SJSA1 (cell line): ENCODE measurements at places on chromosomes 6 and 20. TPM values are rescaled to one million over a fixed set of nuclear protein-coding genes. Genes with fewer than 3 reads are reported as not detected.

DNA sequence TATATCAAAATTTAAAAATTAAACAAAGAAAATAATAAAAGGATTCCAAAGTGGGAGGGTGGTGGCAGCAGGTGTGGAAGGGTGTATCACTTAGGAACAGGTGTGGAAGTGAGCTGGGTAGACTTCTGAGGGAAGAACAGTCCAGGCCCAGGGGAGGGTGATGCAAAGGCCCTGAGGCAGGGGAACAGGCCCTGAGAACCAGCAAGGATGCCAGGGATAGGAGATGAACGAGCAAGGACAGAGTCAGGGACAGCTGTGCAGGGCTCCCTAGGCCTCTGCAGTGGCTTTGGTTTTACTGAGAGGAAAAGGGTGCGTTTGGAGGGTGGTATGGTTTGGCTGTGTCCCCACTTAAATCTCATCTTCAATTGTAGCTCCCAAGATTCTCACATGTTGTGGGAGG is 9.4 kb upstream of the RAET1E start:
- no peak for DNase-seq

PNPLA1 gene
- not detected in 2 replicates for total RNA-seq

GPSM3 gene
- 15.3 and 16.2 TPM in 2 replicates for total RNA-seq

DNA sequence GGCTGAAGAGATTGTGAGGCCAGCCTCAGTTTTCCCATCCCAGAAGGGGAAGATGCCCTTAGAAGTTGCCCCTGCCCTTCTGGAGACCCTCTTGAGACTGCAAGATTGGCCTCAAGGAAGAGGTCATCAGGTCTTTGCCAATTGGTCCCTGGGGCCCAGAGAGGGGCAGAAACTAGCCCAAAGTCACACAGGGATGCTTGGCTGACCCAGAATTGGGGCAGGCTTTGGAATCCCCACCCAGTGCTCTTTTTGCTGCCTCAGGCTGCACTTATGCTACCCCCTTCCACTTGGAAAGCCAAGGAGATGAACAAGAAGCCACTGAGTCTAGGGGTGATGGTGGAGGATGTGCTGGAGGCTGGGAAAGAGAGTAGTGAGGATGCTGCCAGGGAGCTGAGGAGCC is 24.9 kb upstream of the FKBP1A start:
- DNase-seq, result no peak

- DNase-seq, result no peak
Measured at GRCh38 chr20:23970049-23970448, 18.5 kb downstream of the GGTLC1 start.

GRCh38 chr6:40338306-40338705 is 248.9 kb downstream of the LRFN2 start:
- DNase-seq, result no peak

ECI2 gene
- total RNA-seq, result 91.6 and 103 TPM in 2 replicates

PTCRA gene
- total RNA-seq, result not detected in 2 replicates

SRSF12 gene
- 0.72 and 2.8 TPM in 2 replicates for total RNA-seq

DEFB118 gene
- total RNA-seq, result not detected in 2 replicates

GRCh38 chr20:5001174-5002076 is at the start of gene SLC23A2:
TSS of gene SLC23A2 (minus strand) at chr20:5001510. CDS start at chr20:4932562, 68,948 bp downstream.
- no peak for DNase-seq

DNA sequence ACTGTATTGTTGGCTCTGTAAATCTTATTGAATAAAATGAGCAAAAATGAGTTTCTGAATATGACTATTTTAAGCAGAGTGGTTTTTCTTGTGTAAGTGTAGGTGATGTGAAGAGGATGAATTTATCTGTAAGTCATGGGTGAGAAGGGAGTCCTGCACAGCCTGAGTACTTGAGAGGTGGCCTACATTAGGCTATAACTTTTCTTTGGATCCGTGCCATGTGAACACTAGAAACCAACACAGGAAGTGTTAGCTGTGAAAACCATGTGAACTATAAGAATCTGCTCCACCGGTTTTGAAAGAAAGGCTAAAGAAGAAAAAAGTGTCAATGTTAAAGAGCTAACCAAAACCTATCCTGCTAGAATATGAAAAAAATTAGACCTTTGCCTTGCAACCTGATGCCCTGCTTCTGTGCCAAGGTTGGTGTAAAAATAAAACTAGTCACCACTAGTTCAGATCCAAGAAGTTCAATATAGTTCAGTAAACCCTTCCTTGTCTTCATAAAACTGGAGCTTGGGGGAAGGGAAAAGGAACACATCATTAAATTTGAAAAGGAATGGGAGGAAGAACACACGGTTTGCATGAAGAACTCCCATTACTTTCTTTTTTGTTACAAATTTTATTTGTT is 21.3 kb downstream of the PLCB1 start:
- no peak for DNase-seq

PTK7 gene
- total RNA-seq, result 60.6 and 87.0 TPM in 2 replicates

BMP6 gene
- 1.4 and 1.7 TPM in 2 replicates for total RNA-seq

- no peak for DNase-seq
Measured at GRCh38 chr6:158219228-158219627, 51.1 kb downstream of the GTF2H5 start.

DNA sequence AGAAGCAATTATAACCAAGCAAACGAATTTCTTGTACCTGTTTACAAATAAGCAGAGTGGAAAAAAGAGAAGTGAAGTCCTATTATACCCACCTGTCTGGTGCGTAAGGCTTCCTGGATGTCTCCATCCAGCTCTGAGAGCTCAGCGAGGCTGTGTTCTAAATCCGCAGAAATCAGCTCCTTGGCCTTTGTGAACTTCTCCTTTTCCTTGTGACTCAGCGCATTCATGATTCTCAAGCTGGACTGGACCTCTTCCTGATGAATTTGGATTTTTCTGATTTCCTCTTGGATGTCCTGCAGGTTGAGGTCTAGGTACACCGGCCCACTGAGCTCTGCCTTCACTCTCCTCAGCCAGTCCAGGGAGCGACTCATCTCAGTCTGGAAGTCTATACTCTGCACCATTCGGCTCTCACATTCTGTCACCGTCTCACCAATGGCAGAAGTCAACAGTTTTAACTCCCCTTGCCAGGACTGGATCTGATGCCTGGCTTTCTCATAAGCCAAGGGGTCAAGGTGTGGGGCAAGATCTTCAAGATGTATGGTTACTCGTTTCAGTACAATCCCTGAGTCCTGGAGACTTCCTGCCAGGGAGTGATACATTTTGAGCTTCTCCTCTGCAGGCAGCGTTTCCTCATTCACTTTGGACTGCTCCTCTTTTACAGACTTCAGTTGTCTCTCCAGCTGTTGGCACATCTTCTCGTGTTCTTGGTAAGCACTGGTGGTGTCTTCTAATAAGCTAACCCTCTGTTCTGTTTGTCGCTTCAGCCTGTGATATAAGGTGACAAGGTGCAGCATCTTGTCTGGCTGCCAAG is 307.3 kb downstream of the SYNE1 start:
- no peak for DNase-seq

LY86 gene
- not detected in 2 replicates for total RNA-seq

DNA sequence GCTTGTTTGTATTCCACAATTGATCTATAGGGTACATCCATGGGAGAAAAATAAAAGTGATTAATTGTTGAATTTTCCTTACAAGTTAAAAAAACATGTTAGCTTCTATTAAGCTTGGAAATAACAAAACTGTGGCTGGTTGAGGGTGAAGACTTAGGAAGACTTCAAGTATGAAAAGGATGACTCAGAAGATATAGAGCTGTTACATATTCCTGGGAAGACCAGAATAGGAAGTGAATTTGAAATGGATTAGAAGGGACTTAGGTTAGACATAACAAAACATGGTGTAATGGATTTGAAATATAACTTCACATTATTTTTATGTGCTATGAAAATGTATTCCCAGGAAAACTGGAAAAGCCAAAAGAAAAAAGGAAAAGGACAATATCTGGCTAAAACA is 732.2 kb downstream of the HDGFL1 start:
- DNase-seq, result no peak

CTAGE9 gene
- 0.26 TPM in 1 of 2 replicates, not detected in the other for total RNA-seq

- DNase-seq, result no peak
Measured at GRCh38 chr6:20976391-20976918, 442.2 kb downstream of the CDKAL1 start.

- DNase-seq, result no peak
Measured at GRCh38 chr6:48101290-48101689, 9.7 kb downstream of the PTCHD4 start.

- DNase-seq, result no peak
Measured at GRCh38 chr20:39253051-39253755, 291.1 kb downstream of the DHX35 start.

PAK5 gene
- not detected in 2 replicates for total RNA-seq

DNA sequence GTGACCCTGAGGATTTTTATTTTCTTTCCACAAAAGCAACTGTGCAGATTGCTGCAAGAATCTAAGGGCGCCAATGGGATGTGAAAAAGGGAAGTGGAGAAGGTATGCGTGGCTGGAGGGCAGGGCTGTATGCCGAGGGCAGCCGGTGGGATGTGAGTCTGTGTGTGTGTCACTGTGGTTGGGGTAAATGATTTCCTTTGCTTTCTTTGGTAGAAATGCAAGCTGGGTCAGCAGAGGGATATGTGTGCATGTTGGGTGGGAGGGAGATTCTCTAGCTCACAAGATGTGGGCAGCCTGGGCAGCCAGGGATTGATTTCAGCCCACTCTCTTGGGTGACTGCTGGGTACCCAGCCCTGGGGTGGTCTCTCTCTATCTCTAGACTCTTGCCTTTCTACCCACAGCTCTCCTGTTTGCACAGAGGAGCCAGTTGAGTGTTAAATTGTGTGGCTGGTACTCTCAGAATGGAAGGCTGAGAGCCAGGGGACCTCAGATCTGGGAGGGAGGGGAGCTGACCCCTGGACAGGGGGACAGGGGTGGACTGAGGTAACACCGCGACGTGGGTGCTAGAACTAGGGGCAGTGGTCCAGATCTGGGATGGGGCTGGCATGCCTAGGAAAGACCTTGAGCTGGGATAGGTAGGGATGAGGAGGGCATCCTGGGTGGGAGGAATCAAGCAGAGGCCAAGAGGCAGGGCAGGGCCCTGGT is 136.8 kb upstream of the RNF24 start:
- no peak for DNase-seq

- DNase-seq, result no peak
Measured at GRCh38 chr6:33213166-33213988, 5.1 kb downstream of the RING1 start.

TMEM170B gene
- total RNA-seq, result under 0.01 TPM in 1 of 2 replicates, not detected in the other

GSTA1 gene
- 8.5 and 8.7 TPM in 2 replicates for total RNA-seq

ZBTB12 gene
- 0.53 and 2.0 TPM in 2 replicates for total RNA-seq
